Posterior cingulate gyrus (tissue), 11 donors: ENCODE measurements at places on chromosomes 13 and 19.

- DNase-seq: no peak
Measured at GRCh38 chr19:19670070-19670551, 1.5 kb downstream of the ZNF101 start.

DNA sequence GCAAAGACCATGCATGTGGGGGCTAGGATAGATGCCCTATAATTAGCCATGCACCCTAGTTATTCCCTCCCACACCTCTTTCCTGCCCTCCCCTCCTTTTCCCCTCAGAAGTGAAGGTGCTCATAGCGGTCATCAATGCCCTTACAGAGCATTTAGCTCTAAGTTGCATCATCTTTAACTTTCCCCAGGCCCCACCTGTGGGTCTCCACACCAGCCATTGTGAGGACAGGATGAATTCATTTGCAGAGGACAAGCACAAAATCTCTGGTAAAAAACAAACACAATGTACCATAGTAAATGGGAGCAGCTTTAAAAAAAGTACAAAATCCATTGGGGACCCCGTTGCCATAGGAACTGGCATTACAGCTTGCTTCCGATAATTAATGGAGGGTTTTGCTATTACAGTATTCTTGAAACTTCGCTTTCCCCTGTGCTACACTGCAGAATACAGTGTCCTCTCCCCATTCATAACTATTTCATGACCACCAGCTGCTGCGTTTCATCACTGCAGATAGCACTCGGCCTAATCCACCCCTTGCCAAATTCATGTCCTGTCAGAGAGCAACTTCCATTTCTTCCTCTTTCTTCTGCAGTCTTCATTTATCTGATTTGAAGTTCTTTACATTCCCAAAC, 110.5 kb downstream of the ZDHHC20 start:
- DNase-seq: no peak

DNA sequence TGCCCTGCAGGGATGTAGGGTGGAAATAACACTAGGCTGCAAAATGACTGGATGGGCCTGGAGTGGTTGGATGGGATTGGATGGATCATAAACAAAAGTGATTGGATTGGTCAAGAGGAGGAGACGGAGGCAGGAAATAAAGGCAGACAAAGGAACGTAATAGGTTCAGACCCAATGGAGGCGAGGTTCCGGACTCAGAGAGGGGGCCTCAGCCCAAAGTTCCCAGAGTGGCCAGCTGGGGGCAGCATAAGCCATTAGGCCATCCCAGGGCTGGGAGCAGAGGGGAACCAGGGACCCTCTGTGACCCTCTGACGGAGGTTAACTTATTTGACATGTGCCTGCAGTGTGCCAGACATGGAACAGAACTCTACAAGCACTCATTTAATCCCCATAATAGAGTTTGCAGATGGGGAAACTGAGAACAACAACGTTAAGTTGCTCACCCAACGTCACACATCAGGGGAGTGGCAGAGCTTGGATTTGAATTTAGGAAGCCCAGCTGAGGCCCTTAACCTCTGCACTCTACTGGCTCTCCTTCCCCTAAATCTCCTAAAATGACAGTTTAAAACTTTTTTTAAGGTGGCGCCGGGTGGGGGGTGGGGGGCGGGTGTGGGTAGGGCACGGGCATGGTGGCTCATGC, 15.3 kb upstream of the MAP1S start:
- DNase-seq: peak; percentile 82

DNA sequence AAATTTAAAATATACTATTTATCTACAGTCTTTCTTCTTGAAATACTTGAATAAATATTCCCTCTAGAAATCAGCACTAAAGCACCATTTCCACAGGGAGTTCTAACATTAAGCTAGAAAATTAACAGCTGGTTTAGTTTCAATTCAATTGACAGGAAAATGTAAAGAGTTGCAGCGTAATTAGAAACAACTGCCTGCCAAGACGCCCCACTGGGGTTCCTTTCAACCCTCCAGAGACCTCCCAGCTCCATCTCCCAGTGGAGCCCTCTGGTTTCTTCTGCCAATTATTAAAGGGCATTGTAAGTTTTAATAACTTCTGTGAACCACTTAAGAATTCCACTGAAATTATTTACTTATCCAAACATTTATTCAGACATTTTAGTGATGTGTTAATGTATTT, 4.2 kb downstream of the GJA3 start:
- DNase-seq: no peak

DNA sequence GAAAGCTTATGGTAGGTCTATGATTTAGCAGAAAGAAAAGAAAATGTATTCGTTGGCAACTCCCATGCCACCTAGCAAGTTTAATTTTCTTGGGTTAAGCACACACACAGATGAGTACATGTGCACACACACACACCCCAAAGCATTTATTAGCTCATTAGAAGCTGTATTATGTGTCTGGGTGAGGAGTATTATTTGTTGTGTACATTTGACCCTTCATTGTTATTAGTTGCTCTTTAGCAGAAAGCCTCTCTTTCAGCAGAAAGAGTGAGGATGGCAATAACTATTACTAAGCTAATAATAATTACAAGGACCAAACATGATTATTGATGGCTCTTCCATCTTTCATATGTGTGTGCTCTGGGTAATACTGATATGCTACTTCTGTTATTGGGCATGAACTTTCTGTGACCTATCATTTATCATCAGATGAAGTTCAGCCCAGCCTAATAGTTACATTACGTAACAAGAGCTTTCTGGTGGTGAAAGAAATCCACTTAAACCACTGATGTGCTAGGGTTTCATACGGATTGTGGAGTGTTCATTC, 177.4 kb upstream of the OBI1 start:
- DNase-seq: no peak

DNA sequence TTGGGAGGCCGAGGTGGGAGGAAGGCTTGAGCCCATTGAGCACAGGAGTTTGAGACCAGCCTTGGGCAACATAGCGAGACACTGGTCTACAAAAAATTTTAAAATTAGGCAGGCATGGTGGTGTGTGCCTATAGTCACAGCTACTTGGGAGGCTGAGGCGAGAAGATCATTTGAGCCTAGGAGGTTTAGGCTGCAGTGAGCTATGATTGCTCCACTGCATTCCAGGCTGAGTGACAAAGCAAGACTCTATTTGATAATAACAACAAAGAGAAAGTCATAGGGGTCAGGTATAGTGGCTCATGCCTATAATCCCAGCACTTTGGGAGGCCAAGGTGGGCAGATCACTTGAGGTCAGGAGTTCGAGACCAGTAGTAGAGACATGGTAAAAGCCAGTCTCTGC, 4.6 kb upstream of the SLC44A2 start:
- DNase-seq: no peak

DNA sequence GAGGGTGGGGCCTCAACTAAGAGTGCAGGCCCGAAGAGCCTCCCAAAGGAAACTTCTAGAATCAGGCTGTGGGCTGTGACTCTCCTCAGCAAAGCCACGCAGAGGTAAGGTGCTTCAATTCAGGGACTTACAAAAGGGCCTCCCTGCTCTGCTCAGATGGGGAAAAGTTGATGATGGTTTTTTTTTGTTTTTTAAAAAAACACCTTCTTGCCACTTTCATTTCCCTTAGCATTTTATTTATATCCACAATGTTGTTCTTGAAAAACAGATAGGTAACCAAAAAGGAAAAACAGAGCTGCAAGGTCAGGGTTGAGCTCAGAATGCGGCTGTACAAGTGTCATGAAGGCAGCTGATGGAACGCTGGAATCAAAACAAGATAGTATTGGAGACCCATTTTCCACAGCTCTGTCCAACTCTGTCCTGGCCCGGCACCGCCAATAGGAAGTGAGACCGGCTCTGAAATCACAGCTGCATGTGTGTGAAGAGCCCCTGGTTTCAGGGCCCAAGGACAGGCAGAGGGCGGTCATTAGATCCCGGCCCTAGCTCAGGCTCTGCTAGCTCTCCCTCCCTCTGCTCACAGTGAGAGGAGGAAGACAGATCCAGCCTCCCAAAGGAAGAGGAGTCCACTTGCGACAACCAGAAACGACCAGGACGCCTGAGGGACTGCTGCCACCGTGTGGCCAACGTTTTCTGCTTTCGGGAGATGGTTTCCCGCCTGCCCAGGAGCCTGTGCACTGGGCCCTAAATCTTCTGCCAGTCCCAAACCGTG, 58.3 kb downstream of the KLF2 start:
- peak; percentile 93 for DNase-seq

DNA sequence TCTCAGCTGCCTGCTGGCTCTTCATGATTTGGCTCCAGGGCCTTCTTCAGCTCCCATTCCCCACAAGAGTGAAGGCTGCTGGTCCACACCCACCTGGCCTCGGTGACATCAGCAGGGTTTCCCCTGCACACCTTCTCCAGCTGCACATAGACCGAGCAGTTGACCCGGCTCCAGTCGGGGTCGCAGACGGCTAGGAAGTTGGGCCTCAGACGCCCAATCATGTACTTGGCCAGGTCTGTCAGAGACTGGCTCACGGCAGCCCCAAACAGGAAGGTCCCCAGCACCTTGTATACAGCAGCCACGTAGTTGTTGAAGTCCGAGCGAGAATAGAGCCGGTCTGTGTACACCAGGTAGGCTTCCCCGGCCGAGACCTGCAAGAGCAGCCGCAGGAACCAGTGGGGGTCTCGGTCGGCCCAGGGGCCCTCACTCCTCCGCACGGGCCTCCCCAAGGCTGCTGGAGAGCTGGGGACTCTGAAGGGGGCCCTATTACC, 3.8 kb downstream of the PLPP2 start:
- no peak for DNase-seq

GRCh38 chr19:39818626-39819097, 15.3 kb downstream of the DYRK1B start:
- DNase-seq: no peak

DNA sequence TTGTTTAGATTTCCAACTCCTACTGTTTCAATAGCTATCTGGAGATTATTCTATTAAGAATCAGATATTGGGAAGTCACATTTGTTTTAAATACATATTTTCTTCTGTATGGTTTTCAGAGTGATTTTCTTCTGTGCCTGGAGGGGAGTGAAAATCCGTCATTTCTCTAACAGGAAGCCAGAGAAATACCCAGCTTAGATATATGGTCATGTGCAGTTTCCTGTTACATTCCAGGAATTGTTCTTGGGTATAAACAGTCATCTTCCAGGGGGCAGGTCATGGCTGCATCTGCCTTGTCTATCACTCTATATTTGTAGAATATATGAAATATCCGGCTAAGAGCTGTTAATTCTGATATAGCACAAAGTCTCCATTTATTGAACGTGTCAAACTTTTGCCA, 77.5 kb upstream of the MIR17HG start:
- DNase-seq: no peak

GRCh38 chr19:35727053-35727955, 9.5 kb downstream of the KMT2B start:
- DNase-seq: no peak

GRCh38 chr13:59568306-59568705, 595.4 kb downstream of the DIAPH3 start:
- no peak for DNase-seq

DNA sequence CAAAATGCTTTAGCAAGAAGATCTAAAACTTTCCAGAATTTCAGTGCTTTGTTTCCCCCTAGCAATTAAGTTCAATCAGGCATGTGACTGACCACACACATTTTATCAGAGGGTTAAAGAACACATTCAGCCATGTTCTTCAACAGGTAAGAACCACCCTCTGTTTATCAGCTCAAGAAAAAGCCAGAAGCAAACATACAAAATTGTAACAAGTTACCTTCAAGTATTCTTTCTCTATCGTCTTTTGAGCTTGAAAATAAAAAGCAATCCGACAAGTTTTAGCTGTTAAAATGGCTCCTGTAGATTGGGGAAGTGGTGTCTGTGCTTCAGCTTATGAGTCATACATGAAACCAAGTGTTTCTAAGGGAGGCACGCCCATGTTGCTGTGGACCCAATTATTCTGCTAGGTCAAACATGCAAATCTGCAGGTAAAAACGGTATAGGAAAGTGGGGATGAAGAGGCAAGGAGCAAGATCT, at the start of gene ELF1:
ELF1 (minus strand) TSS at position 306 of the 477 bp plus-strand sequence. CDS start 37,262 bp downstream, outside the sequence.
- no peak for DNase-seq

DNA sequence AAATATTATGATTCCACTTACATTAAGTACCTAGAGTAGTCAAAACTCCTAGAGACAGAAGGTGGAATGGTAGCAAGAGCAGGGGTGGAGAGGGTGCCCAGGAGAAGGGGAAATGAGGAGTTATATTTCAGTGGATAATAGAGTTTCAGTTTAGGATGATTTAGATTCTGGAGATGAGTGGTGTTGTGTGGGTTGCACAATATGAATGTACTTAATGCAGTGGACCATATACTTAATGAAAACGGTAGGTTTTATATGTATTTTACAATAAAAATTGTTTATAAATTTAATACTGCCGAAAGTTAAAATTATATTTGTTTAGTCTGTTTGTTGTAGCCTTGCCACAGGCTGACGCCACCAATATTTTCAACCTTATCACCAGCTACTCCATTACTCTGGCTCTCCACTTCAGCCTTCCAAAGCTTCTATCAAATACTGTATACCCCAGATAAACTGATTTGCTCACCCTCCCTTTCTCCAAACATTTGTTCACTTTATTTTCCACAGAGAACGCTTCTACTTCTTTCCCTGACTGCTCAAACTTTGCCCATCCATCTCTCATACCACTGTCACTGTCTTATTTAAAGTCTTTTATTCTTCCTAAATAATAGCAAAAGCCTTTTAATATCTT, 1.4 kb upstream of the RBM26 start:
- no peak for DNase-seq

GRCh38 chr19:11570039-11570462, 7.4 kb downstream of the ACP5 start:
- no peak for DNase-seq

DNA sequence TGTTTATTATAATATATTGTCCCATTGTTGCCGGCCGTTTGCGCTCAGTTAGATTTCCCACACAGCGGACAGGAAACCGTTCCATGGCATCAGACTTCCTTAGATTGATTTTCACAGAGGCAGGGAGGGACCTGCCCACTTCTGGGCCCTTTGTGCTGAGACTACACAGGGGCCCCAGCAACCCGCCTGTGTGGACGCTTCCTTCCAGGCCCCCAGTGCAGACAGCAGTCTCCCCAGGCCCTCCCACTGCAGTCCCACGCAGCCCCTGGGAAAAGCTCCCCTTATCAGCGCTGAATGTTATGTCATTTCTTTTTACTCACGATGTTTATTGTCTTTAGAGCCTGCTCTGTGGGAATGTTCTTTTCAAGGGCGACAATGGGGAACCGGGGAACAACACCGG, 351.7 kb upstream of the ARGLU1 start:
- no peak for DNase-seq

GRCh38 chr13:65677906-65678305, 1552.2 kb downstream of the PCDH9 start:
- DNase-seq: no peak

- DNase-seq: peak; percentile 17
Measured at GRCh38 chr13:29847501-29847983, 2.9 kb downstream of the UBL3 start.

DNA sequence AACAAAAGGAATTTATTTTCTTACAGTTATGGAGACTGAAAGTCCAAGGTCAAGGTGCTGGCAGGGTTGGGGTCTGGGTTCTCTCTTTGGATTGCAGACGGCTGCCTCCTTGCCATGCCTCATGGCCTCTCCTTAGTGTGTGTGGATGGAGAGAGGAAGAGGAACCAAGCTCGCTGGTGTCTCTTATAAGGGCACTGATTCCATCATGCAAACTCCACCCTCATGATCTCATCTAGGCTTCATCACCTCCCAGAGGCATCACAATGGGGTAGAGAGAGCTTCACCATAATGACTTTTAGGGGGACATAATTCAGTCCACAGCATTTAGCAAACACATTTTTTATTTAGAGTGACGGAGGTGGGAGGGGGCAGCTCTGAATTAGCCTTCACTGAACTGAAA, 104.9 kb upstream of the ABCC4 start:
- DNase-seq: no peak
